ENCODE measurements at places on chromosomes 7 and 10. TPM values are rescaled to one million over a fixed set of nuclear protein-coding genes. Genes with fewer than 3 reads are reported as not detected.
A peak's percentile ranks its signal among the peaks of the same experiment; 100 is the strongest.

Gene NXPH1
- 0.14 TPM for total RNA-seq

Gene GALNT11
- total RNA-seq = 56.8 TPM

Gene ODAD2
- total RNA-seq = 0.30 TPM

Gene PRLHR
- not detected for total RNA-seq

Gene TSPAN12
- 45.3 TPM for total RNA-seq

DNA sequence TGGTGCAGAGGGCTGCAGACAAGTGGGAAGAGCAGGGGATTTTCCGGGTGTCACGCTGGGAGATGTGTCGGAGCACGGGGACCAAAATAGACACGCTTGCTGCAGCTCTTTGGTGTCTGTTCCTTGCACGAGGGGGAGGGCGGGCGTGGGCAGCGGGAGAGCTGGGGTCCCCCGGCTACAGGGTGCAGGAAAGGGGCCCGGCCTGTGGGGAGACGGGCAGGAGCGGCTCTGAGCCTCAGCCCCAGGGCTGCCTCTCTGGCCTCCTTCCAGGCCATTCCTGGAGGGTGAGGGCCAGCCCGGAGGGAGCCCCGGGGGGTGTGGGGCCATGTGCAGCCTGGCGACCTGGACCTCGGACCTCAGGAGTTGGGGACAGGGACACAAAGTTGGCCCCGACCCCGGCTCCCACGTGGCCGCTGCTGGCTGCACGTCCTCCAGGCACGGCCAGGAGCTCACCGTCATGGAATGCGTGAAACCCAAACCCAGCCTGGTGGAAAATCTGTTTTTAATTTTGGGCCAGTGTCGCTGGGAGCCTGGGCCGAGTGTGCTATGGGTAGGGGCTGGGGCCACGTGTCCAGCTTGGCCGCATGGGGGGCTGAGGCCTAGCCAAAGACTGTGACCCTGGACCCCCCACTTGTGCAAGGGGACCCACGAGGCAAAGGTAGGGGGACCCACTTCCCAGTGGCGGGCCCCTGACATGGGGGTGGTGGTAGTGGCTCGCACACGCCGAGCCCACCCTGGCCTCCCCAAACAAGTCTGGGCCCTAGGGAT, 6.6 kb downstream of the TTYH3 start:
- no peak for DNase-seq

DNA sequence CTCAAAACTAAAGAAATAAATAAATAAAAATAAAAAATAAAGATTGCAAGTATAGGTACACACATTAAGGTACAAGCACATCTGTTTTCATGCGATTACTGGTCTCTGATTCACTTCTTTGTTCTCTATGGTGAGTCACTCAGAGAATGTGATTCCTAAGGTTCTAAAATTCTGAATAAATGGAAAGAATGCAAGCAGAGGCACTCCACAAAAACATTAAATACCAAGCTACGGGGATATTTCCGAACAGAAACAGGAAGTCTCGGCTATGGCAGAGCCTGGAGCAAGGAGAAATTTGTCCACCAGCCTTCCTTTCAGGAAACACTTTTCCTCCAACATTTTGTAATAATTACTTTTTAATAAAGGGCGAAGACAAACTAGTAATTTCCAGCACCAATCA, 1.4 kb downstream of the VOPP1 start:
- peak; percentile 28 for DNase-seq

GRCh38 chr7:121795736-121796135, 77.2 kb upstream of the PTPRZ1 start:
- DNase-seq = no peak

GRCh38 chr10:114933588-114933987, 4.4 kb upstream of the TRUB1 start:
- no peak for DNase-seq

GRCh38 chr10:69855346-69856111, 53.8 kb downstream of the COL13A1 start:
- DNase-seq = no peak

DNA sequence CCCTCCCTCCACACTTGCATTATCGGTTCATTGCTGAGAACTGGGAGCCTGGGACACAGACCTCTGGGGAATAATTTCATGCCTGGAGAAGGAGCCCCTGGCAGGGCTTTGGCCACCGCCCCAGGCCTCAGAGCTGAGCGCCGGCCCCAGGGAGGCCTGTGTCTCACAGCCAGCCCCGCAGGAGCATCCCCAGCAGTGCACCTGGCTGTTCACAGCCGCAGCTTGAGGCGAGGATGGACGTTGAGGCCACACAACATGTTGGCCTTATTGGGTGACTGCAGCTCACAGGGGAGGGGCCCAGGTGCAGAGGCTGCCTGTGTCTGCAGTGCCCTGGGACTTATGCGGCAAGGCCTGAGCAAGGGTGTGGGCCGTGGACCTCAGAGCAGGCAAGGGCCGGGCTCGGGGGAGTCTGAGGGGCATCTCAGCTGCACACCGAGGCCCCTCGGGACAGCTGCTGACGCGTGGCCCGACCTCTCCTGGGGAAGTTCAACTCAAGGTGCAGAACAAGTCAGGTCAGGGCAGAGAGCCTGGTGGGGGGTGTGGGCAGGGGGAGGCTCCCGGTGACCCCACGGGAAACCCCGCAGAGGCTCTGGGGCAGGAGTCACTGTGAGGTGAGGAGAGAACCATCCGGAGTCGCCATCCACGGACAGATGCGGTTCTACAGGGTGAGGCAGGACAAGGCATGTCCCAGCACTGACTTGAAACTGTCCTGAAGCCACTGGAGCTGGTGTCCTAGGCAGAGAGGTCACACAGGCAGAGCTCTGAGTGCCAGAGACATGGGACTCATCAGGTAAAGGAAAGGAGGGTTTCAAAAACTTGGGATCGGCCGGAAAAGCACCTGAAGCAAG, 13.1 kb upstream of the UBE3C start:
- DNase-seq = no peak

- DNase-seq = no peak
Measured at GRCh38 chr10:26408858-26409494, 29.2 kb upstream of the APBB1IP start.
